ENCODE measurements at places on chromosomes 1 and 21. TPM values are rescaled to one million over a fixed set of nuclear protein-coding genes. Genes with fewer than 3 reads are reported as not detected.

- no peak for DNase-seq
Observed at GRCh38 chr1:38083541-38083940, 36.9 kb upstream of the POU3F1 start.

DNA sequence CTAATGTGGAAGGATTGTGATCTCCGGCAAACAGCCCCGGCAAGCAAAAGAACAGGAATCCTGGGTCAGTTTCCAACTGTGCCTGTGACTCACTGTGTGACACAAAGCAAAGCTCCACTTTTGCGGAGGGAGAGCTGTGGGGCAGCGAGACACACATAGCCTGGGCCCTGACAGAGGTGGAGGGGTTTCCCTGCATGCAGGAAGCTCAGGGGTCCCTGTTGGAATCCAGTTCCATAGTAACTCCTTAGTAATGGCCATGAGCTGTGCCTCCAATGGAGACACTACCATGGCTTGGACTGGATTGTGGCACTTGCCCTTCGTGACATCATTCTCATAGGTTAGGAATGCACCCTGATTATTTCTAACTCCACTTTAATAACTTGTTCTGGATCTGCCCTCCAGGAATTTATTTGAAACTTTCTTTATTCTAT lies 47.0 kb upstream of the ATF3 start:
- DNase-seq: no peak

Gene FCRL6
- total RNA-seq: not detected

GRCh38 chr1:1842360-1843146 lies 48.3 kb downstream of the GNB1 start:
- DNase-seq: no peak

Measured in activated CD4-positive, alpha-beta T cell treated with anti-CD3 and anti-CD28 coated beads for 36 hours (primary cell).